ENCODE measurements at places on chromosomes 13 and 19. TPM values are rescaled to one million over a fixed set of nuclear protein-coding genes. Genes with fewer than 3 reads are reported as not detected.

ELAVL3 gene
- 0.19 TPM for polyA plus RNA-seq

KLF5 gene
- 32.0 TPM for polyA plus RNA-seq

NUDT15 gene
- 25.0 TPM for polyA plus RNA-seq

DNA sequence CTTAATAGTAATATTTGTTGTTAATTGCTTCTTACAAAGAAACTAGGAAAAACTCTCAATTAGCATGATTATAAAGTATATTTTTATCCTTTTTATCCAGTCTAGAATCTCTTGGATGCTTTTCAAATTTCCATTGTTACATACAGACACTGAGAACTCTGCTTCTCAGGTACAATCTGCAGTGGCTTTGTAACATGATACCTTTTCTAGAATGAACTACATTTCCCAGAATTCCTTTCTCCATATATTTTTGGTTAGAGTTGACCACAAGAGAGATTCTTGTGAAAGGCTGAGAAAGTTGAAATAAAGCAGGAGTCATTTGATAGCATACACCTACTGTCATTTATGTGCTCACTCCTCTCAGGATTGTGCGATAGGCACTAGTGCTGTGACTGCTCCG, 148.6 kb downstream of the SLITRK6 start:
- DNase-seq, result no peak

- no peak for DNase-seq
Observed at GRCh38 chr19:39731685-39732084, 6.1 kb downstream of the CLC start.

GRCh38 chr13:107035778-107036177, 467.8 kb upstream of the ARGLU1 start:
- no peak for DNase-seq

DNA sequence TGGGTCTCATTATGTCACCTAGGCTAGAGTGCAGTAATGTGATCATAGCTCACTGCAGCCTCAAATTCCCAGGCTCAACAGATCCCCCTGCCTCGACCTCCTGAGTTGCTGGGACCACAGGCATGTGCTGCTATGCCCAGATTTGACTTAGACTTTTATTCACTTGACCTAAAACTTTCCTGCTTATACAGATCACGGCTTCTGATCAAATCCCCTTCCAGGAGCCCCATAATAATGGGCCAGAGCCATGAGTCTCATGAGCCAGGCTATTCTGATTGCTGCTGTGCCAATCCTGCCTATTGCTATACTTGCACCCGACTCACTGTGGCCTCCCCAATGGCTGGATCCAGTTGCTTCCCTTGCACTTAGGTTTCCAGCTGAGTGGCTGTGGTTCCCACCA, 42.0 kb downstream of the C1QTNF9 start:
- no peak for DNase-seq

Data from right lung (tissue), 10 donors.